ENCODE measurements at places on chromosomes 3 and 15.

DNA sequence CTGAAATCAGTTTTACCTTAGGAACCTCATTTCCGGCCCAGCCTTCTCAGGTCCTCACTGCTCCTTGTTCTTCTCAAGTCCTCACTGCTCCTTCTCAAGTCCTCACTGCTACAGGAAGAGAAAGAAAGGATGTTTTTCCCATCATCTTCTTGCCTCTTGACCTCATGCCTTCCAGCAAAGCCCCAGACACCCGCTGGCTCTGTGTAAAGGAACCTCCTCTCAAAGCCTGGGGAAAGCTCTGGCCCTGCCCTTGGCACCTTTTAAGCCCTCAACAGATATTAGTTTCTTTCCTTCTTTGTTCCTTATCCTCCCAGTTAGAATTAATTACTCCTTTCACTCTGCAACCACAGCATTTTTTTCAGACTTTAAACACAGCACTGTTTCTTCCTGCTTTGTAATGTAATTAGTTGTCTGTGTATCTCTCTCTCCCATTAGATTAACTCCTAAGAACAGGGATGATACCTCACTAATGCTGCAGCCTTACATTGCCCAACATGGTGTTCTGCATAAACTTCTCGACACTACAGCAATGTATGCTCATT lies 4.0 kb upstream of the WDR49 start:
- DNase-seq, result no peak

- no peak for DNase-seq
These were observed 41.7 kb upstream of the ARL14 start for GRCh38 chr3:160635213-160635612.

- no peak for DNase-seq
These were observed 6.2 kb downstream of the UBE2E1 start for GRCh38 chr3:23811919-23812318.

DNA sequence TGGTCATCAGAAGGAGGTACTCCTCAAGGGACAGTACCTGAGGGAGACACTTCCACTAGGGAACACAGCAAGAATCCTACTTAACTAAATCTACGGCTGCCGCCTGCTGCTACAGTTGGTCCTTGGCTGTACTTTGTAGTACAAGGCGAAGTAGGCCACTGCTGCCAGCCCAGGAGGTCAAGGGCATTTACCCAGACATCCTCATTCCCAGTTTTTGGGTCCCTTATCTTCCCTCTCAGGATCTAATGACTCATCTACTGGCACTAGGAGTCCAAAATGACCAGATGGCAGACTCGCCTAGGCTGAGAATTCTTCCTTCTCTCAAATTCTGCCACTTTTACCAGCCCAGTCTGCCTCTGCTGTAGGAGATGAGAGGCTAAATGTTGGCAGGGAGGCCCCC lies 27.1 kb upstream of the LAMP3 start:
- DNase-seq, result no peak

- peak; percentile 82 for DNase-seq
These were observed 928.8 kb upstream of the ALCAM start for GRCh38 chr3:104437891-104438290.

- DNase-seq, result no peak
These were observed 35.2 kb downstream of the FNDC3B start for GRCh38 chr3:172074586-172074985.

DNA sequence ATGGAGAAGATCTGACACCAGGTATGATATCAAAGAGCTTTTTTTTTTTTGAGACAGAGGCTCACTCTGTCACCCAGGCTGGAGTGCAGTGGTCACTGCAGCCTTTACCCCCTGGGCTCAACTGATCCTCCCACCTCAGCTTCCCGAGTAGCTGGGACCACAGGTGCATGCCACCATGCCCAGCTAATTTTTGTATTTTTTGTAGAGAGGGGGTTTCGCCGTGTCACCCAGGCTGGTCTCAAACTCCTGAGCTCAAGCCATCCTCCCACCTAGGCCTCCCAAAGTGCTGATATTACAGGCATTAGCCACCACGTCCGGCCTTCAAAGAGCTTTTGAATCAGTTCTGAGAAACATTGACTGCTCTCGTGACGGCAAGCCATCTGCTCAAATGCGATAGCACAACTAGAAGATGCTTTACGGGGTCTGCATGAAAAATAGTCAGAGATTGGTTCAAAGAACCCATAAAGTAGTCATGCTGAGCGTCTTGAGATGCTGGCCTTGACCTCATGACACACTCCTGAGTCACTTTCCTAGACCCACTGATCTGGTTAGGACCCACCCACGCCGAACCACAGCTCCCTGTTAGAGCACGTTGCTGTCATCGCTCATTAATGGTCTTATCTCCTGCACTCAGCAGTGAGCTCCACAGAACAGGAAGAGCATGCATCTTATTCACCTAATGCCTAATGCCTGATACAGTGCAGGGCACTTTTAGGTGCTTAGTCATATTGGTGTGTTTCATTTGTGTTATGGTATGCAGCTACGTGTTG lies 57.0 kb upstream of the NR2F2 start:
- DNase-seq, result peak; percentile 100

GRCh38 chr3:81095956-81096355 lies 665.5 kb downstream of the GBE1 start:
- DNase-seq, result no peak

DNA sequence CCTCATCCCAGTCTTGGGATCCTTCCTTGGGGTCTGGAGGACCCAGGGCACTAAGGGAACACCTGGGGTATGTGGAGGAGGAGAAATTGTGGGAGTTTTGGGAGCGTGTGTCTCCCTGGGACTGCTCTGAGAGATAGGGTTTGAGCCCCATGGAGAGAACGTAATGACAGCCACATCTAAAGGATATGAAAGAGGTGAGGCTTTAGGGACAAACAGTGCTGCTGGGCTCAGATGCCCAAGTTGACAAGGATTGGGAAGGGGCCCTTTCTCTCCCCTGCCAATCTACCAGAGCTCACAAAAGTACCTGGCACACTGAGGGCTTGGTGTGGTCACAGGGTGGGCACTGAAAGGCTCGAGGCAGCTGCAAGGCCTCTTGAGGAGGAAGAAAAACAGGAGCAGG lies 13.3 kb upstream of the STARD5 start:
- no peak for DNase-seq

GRCh38 chr15:67593562-67593961 lies 51.1 kb downstream of the MAP2K5 start:
- DNase-seq, result no peak

GRCh38 chr3:37210230-37210629 lies 35.8 kb upstream of the LRRFIP2 start:
- DNase-seq, result peak; percentile 44

DNA sequence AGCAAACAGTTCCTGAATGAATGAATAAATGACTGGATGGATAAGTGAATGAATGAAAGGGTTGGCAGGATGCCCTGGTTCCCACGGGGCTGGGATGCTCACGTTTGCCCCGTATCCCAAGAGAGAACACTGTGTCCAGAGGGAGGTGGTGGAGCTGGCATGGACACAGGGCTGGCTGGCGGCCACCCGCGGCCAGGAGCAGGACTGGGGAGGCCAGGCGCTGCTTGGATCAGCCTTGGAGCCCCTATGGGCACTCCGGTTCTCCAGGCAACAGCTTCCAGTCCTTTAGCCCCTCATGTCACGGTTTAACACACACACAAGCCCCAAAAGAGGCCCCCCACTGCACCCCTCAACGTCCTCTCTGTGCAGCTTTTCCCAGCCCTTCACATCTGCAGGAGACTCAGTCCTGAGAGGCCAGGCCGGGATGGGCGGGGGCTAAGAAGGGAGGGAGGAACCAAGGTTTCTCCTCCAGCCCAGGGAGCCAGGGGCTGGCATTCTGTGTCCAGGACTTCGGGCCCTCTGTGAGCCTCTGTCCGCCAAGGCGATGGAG lies 86.0 kb upstream of the ALDH1L1 start:
- DNase-seq, result no peak

DNA sequence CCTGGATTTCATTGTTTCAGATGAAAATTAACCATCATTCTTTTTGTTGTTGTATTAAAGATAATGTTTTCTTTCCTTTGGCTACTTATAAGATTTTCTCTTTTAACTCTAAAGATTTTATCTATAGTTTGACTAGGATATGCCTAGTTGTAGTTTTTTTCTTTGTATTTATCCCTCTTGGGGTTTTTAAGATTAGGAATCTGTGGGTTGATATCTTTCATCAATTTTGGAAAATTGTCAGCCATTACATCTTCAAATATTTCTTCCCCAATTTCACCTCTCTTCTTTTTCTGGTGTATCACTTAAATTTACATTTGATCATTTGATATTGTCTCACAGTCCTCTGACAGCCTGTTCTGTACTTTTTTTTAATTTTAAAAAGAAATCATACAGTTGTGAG lies 32.5 kb upstream of the LIMD1 start:
- DNase-seq, result no peak

- no peak for DNase-seq
These were observed 40.6 kb downstream of the ITPR1 start for GRCh38 chr3:4533489-4534443.

DNA sequence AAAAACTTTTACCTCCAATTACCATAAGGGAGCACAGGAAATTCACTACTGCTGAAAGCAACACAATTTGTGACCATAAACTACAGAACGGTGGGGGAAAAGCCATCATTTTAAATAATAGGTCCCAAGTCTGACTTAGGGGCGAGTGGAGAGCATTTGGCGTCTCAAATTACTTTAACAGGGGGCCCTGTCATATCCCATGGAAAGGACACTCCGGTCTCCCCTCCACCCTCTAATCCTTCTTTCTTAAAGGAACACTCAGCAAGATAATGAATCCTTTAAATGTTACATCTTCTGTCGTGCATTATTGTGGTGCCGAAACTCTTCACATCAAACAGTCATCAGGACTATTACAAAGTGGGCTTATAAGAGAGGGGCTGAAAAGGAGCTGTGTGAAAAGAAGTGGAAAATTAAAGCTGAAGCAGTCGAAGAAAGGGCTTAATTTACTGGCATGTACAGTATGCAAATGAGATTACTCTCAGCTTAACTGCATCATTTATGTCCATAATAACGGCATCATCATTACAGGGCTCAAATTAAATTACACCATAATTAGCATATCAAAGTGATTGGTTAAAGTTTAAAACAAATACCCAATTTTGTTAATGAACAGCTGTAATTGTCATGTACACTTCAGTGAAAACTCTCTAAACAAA lies 342.2 kb downstream of the FOXP1 start:
- no peak for DNase-seq

GRCh38 chr3:38154033-38154494 lies 11.3 kb upstream of the OXSR1 start:
- peak; percentile 76 for DNase-seq

GRCh38 chr3:157423337-157423736 lies 13.3 kb upstream of the PTX3 start:
- DNase-seq, result peak; percentile 79

DNA sequence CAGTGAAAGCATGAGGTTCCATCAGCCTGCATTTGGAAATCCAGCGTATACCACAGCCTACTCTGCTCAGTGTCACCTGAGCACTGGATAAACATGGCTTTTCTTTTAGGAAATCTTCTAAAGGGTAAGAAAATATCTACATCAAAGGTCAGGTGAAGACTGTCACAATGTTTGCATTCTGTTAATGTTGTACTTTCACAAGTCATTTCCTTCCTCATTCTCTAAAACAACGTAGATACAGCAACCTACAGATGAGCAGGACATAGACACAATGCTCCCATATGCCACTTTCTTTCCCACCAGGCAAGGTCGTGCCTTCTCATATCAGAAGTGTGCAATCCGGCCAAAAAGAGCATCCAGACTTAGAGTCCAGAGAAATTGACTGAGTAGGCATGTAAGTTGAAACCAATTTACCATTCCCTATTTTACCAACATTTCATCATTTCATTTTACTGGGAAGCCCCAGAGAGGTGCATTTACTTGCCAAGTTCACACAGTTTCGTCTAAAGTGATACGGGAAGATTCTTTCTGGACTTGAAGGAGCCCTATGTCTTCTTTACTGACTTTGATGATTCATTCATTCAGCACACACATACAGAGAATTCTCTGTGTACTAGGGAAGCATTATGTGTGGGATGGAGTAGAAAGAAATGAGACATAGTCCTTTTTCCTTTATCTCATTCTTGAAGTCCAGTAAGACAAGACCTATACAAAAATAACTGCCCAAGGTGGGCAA lies 30.6 kb upstream of the LPP start:
- DNase-seq, result peak; percentile 56

DNA sequence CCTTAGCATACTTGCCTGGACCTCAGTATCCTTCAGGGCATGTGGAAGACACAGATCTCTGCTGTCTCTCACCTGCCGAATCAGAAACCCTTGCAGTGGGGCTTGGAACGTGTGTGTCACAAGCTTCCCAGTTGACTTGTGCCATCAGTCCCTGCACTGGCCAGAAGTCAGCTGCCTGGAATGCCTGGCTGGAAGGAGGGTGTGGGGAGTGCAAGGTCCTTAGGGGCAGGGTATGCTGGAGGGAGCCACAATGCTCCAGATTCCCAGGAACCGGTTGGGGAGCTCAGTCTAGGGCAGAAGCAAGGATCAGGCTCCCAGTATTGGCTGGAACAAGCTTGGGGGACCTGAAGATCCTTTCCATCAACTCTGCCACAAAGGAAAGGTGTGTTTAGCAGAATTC lies 27.1 kb downstream of the SPSB4 start:
- no peak for DNase-seq

DNA sequence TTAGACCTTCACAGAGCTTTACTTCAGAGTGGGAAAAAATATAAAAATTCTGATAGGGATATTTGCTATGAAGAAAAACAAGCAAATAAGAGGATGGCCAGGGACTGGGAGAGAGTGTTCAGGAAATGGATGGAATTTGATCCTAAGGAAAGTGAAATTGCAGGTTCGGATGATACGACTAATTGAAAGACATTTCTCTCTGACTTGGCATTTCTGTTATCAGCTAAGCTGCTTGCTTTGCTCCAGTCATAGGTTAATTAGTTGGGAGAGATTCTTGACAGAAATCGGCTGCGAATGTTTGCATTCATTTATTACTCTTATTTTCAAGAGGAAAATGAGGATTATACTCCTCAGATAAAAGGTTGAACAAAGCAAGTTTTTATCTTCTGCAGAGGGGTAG lies 808.7 kb upstream of the NECTIN3 start:
- DNase-seq, result no peak

DNA sequence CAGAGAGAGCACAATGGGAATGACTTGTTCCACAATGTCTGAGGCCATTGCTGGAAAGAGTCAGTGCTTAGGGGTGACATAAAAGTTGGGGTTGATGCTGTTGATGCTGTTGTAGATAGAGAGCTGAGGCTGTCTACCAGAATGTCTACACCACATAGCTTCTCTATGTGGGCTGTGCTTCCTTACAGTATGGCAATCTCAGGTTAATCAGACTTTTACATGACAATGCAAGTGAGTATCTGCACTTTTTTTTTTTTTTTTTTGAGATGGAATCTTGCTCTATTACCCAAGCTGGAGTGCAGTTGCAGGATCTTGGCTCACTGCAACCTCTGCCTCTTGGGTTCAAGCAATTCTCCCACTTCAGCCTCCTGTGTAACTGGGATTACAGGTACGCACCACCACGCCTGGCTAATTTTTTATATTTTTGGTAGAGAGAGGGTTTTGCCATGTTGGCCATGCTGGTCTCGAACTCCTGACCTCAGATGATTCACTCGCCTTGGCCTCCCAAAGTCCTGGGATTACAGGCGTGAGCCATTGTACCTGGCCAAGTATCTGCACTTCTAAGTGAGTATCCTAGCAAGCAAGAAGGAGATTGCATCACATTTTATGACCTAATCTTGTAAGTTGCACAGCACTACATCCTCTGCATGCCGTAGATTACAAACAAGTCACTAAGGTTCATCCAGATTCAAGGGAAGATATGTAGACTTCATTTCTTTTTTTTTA lies 28.7 kb downstream of the DLEC1 start:
- DNase-seq, result no peak

GRCh38 chr3:127671523-127672428 lies 976 bp upstream of the ABTB1 start:
- no peak for DNase-seq

- DNase-seq, result peak; percentile 48
These were observed 859.4 kb upstream of the NR2F2 start for GRCh38 chr15:95470997-95471689.
